ENCODE measurements at places on chromosomes 7 and 10.
A peak's percentile ranks its signal among the peaks of the same experiment; 100 is the strongest.

- DNase-seq, result peak; percentile 3
These were observed 45.9 kb upstream of the BET1 start for GRCh38 chr7:94050046-94050445.

GRCh38 chr7:139108266-139109187 lies 993 bp downstream of the ZC3HAV1 start:
- no peak for DNase-seq

DNA sequence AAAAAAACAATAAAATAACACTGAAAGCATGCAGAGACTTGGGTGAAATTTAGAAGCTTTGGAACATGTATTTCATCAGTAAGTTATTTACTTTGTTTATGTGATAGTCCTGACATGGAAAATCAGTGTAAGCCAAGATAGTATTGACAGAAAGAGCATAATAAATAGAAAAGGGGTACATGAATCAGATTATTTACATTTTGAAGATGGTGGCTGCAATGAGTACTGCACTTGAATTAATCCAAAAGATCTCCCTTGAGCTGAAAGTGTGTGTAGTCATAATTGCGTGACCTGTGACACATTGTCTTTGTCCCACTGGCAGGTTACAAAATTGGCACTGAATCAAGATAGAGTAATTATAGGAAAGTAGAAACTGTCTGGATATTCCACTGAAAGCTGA lies 562.9 kb downstream of the GFRA1 start:
- DNase-seq, result no peak

- DNase-seq, result no peak
These were observed 48.6 kb upstream of the PPIF start for GRCh38 chr10:79298403-79299244.

- no peak for DNase-seq
These were observed 15.6 kb downstream of the SEC31B start for GRCh38 chr10:100504096-100504495.

GRCh38 chr7:5681979-5682546 lies 99.4 kb downstream of the RNF216 start:
- DNase-seq, result no peak

GRCh38 chr7:55121249-55121648 lies 102.4 kb downstream of the EGFR start:
- no peak for DNase-seq

Data from globus pallidus (tissue), 1 donor.